ENCODE measurements at places on chromosomes 11 and 22.

GRCh38 chr11:89433278-89433677, 57.9 kb downstream of the NOX4 start:
- DNase-seq = no peak

DNA sequence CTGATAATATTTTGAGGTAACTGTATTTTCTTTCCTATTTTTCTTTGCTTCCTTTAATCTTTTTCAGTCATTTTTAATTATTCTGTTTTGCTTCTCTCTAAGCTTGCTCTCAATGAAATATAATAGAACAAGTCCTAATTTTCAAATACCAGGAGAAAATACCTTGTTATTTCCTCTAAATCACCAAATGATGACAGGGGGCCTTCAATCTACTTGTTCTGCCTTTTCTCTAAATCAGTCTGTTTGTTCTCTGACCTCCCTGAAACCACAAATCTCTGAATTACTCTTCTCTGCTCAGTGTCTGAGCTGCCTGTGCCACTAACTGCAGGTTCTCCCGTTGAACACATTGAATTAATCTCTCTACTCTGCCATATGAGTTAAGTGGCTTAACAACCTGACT, 286.2 kb downstream of the C11orf87 start:
- no peak for DNase-seq

DNA sequence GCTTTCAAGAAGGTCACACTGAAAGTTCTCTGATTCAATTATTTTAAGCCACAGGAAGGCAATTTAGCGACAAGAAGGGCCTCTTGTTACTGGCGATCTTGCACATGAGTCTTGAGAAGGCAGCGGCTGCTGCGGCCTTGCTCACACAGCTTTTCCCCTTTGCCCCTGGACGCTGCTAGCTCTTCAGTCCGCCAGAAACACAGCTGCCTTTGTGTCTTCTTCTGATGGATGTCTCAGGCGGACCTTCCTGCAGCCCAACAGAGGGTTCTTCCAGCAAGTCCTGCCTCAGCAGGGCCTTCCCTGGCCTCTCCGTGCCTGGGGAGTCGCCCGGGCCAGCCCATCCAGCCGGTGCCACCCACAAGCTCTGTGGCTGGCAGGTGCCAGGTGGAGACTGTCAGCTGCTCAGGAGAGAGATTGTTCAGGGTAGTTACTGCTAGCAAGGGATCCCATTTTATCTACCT, 59.4 kb downstream of the PKNOX2 start:
- no peak for DNase-seq

- no peak for DNase-seq
Measured at GRCh38 chr22:46574993-46575910, 37.8 kb upstream of the CELSR1 start.

- peak; percentile 75 for DNase-seq
Measured at GRCh38 chr11:102341844-102342318, 5.1 kb upstream of the BIRC2 start.

- DNase-seq = no peak
Measured at GRCh38 chr22:41917903-41918791, 3.3 kb upstream of the SHISA8 start.

DNA sequence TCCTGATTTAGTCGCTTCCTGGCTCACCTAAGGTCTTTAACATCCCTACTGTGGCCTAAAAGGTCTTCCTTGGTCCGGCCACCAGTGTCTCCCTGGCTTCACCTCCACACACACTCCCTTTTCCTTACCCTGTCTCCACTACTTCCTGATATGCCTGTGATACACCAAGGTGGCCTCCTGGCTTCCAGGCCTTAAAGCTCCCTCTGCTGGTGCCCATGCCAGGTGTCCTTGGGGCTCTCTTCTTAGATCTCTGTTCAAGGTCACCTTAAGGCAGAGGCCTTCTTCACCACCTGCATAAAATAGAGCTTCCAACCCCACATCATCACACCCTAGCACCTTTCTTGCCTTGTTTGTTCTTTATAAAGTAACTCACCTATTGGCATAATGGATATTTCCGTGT, 787.7 kb downstream of the NTM start:
- no peak for DNase-seq

DNA sequence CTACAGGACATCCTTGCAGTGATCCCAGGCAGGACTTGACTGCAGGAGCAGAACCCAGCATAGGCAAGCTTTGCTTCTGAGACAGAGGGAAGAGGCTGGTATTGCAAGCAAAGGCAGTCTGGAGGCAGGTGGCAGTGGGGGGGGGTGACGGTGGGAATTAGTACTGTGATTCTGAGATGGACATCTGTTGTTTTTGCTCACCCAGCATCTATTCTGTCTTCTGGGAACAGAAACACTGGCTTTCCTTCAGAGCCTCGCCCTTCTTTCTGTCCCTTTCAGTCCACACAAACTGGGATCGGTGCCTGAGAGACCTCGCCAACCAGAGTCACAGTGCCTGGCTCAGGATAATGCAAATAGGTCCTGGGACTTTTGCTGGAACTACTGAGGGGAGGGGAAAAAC, 31.2 kb upstream of the RASL10A start:
- no peak for DNase-seq

DNA sequence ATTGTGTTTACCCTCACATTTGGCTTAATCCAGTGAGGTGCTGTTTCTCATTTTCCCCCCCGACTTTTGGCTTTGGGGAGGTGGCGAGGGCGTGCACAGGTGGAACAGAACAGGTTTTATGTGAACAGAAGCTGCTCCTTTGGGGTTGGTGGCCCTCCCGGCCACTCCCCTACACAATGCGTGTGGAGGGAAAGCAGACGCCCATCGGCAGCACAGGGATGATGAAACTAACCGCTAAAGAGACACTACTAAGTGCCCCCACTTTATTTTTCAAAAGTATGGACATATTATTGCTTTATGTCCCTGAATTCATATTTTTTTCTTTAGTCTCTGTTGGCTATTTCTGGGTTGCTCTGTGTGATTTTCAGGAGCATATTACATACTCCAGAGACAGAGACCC, 160.9 kb downstream of the ENTHD1 start:
- DNase-seq = no peak

GRCh38 chr11:130600616-130601015, 152.2 kb downstream of the ADAMTS15 start:
- no peak for DNase-seq

DNA sequence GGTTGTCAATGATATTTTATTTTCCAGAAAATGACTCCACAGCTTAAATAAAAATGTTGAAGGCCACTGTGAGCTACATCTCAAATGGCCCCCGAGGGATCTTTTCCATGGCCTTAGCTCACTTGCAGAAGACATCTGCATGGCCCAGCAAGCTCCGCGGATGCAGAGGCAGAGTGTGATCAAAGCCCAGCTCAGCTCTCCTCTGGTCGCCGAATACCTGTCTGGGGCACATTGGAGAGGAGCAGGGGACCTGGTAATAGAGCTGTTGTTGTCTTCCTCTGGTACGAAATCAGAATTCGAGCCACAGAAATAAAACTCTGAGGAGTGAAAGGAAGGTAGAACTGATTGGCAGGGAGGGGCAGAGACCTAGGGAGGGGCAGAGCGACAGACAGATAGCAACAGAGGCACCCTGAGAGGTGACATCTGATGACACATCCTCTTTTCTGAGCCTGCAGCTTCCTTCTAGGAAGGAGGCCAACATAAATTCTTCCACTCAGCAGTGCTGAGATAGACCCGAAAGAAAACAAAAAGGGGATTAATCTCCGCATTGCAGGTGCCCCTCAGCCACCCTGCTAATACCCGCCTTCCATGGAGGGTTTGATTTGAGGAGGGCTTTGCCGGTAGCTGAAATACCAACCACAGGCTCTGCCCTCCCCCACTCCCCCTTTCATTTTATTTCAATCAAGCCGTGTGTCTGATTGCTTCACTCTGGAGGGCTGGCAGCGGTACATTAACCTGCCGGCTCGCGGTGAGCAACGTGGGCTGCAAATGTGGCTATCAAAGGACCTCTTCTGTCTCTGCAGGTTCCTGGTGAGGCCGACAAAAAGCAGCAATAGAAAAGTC, 759.4 kb downstream of the OPCML start:
- DNase-seq = no peak

DNA sequence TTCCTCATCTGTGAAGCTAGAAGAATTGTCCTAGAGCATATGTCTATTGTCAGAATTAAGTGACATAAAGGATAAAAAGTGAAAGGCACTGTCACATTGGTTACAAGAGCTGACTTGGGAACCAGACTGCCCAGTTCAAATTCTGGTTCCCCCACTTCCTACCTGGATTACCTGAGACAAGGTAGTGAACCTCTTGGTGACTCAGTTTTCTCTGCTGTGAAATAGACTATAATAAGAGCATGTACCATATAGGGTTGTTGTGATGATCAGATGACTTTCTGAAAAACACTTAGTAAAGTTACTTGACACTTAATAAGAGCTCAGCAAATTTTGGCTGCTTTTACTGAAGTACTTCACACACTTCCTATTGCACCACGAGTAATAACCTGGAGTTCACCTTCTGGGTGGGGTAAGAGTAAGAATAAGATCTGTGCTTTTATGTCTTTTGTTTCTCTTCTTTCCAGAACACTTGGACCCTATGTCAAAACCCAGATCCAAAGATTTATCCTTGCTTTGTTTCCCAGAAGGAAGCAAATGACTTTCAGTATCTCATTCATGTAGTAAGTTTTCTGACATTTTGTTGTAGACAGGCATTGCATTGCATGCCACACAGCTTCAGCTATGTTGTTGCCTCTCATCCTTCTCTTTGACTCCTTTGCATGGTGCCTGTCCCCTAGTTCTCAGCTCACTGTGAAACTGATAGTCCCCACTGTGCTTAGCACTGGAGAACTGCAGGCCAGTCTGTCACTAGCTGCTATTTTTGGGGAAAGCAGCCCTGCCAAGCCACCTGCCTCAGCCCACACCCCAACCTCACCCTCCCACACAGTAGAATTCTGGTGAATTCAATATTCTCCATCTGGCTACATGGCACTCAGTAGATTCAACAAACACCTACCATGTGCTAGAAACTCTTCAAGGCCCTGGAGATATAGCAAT, 121.8 kb upstream of the POU2AF2 start:
- no peak for DNase-seq

GRCh38 chr11:94938095-94939055, 35.0 kb downstream of the CWC15 start:
- DNase-seq = no peak

DNA sequence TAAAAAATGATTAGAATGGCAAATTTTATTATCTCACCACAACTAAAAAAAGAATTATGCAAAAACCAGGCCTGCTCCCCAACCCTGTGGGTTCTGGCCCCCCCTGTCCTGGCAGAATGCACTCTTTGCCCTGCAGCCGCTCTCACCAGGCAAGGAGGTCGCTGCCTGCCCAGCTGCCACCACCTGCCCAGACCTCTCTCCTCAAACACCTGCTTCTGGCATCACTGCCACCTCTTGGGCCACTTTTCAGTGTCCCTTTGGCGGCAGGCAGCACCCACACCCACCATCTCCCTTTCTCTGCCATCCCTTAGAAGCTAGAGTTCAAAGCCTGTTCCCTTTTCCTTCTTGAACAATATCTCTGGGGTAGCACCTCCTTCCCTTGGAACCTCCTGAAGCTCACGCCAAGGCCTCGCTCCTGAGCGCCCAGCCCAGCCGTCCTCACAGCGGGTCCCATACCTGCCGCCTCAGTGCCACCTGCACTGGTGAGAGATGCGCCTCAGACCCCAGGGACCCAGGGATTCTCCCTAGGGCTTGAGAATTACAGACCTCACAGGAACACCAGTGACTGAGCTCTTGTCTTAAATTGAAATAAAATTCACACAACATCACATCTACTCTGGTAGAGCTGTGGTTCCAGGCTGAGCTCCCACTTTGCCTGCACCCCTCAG, 44.6 kb downstream of the SGSM3 start:
- no peak for DNase-seq

DNA sequence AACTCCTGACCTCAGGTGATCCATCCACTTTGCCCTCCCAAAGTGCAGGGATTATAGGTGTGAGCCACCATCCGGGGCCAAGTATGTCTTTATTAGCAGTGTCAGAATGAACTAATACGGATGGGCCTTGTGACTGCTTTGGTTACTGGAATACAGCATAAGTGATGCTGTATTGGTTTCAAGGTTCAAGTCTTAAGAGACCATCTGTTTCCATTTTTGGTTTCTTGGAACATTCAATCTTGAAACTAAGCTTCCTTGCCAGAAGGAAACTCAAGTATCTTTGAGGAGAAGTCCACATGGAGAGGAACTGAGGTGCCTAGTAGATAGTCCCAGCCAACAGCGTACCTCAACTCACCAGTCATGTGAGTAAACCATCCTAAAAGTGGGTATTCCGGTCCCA, 58.8 kb downstream of the APOL3 start:
- DNase-seq = no peak

- DNase-seq = no peak
Measured at GRCh38 chr11:66566221-66566620, 2.2 kb downstream of the CTSF start.

DNA sequence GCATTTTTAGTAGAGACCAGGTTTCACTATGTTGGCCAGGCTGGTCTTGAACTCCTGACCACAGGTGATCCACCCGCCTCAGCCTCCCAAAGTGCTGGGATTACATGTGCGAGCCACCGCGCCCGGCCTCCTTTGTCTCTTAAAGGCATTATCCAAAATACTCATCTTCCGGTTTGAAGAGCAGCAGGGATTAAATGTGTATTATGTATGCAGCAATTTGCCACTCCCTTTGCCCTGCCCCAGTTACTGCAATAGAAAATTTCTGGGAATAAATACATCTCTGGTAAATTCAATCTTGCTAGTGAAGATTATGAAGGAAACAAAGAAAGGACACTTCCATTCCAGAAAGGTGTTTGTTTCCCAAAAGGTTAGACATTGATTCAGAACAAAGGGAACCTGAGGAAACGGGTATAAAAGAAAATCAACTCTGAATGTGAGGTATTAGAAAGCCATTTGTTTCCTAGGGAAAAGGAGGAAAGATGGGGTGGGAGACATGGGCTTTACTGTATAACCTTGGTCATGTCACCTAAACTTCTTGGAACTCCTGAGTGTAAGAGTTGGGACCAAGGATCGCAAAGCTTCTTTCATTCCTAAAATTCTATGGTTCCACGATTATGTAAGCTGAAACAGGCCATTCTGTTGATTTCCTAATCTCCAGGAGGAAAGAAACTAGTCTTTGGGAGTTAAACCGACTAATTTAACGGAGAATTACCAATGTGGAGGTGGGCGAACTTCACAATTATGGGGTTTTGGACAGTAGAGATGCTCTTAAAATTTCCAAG, 959 bp upstream of the HIPK3 start:
- DNase-seq = no peak

DNA sequence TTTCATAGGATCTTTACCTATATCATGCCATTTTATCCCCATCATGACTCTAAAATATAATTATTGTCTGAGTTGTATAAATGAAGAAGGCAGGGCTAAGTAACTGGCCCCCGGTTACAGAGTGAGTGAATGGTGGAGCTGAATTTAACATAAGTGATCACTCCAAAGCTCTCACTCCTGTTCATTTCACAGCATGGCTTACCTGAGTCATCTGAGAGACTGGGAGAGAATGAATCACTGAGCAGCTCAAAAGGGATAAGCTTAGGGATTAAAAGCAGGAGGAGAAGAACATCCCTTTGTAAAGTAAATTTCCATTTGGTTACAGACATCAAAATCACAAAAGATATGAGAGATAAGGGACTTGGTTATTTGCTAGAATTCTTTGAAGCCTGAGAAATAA, 294.0 kb upstream of the CTSC start:
- DNase-seq = no peak

GRCh38 chr11:20564846-20565635, 34.4 kb upstream of the SLC6A5 start:
- DNase-seq = no peak

- no peak for DNase-seq
Measured at GRCh38 chr22:21946262-21946925, 6.3 kb downstream of the PPM1F start.

- DNase-seq = no peak
Measured at GRCh38 chr11:125258291-125259032, 93.9 kb downstream of the PKNOX2 start.

Measured in activated T-cell treated with anti-CD3 and anti-CD28 coated beads, Interleukin-2, amount 50 U/mL, for 72 hours (primary cell).